Activated naive CD4-positive, alpha-beta T cell treated with anti-CD3 and anti-CD28 coated beads, Interleukin-2, amount 50 U/mL, for 16 hours (primary cell): ENCODE measurements at places on chromosomes 2 and 18.

GRCh38 chr2:207412787-207413310 is 116.9 kb upstream of the CREB1 start:
- no peak for DNase-seq

- no peak for DNase-seq
Measured at GRCh38 chr2:102294802-102295489, 16.4 kb upstream of the IL1RL1 start.

- DNase-seq = no peak
Measured at GRCh38 chr2:240933966-240934700, 28.0 kb downstream of the CROCC2 start.

DNA sequence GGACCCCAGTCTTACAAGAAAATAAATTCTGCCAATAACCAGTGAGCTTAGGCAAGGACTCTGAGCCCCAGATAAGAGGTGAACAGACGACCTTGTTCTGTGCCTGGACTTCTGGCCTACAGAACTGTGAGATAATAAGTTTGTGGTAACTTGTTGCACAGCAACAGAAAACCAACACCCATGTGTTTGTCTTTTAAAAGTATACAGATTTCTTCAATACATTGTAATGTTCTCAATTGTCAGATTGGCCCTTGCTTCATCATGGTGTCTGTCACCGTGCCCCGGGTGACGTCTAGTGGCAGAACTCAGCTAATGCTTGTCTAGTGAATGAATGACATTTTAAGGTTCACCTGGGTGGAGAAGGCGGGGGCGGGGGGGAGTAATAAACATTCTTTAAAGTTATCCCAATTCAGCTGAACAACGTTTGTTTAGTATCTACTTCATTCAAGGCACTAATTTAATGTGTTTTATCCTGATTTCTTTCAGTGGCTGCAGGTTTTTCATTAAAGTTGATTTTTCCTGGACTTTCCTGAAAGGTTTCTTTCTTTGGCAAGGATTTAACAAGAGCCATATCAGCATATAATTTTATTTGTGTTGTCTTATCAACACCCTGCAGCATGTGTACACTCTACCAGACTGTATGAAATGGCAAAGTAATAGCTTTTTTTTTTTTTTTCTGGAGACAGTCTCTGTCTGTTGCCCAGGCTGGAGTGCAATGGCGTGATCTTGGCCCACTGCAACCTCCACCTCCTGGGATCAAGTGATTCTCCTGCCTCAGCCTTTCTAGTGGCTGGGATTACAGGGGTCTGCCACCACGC is 123.8 kb upstream of the DLX2 start:
- DNase-seq = peak; percentile 19

- DNase-seq = no peak
Measured at GRCh38 chr18:58389745-58390144, 239.1 kb downstream of the ALPK2 start.

DNA sequence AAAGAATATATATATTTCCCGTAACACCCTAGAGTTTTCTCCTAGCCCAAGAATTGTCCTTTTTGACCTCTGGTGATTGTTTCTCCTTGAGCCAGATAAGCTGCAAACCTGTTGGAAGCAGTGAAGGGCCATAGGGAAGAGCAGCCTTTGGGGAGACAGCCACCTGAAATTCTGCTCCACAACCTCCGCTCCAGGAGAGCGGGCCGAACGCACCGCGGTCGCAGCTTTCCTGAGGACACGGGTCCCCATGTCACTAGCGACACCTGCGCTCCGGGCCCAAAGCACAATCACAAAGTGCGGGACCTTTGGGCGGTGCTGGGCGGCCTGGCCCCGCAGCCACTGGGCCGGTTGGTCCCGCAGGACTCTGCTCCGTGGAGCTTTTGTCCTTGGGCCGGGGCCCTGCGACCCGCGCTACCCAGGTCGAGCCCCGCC is 557 bp upstream of the DSG2 start:
- no peak for DNase-seq

- no peak for DNase-seq
Measured at GRCh38 chr18:36650266-36650665, 178.5 kb downstream of the TPGS2 start.

DNA sequence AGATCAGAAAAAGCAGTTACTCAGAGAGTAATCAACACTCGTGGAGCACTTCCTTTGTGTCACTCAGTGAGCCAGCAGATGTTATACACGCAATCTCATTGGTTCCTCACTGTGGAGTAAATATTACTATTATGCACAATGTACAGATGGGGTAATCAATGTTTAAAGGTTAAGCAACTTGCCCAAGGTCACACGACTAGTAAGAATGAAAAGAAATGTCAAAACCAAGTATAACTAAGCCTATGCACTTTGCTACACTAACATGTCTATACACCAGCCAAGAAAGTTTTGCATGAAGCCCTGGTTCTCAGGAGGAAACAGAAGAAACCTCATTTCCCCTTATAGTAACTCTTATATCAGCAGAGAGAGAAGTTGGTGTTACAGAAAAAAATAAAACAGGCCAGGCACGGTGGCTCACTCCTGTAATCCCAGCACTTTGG is 5.4 kb downstream of the METTL21A start:
- DNase-seq = no peak

GRCh38 chr2:66275984-66276383 is 158.9 kb upstream of the MEIS1 start:
- DNase-seq = no peak

DNA sequence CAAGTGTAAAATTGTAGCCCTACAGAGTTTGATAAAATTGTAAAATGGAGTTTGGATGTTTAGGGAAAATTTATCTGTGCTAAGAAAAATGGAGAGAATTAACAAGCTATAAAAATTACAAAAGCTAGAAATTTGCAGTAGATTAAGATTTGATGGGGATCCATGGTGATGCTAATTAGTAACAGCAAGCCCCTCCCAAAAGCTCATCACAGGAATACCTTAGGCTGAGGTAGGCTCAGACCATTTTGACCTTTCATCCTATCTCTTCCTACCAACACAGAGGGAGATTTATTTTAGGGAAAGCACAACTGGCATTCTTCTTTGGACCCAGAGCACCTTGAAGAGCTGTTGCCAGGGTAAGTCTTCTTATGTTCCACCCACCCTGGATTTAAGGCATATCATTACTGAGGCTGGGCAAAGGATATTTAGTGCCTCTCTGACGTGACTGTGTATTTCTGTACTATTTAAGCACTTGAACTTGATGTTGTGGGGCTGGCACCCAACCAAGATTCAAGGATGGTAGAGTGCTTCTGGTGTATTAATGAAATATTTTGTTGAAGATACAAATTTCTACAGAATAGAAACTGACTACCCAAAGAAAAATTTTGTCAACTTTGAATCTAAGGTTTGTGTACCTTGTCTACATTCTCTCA is 70.8 kb upstream of the SLC39A10 start:
- DNase-seq = no peak

DNA sequence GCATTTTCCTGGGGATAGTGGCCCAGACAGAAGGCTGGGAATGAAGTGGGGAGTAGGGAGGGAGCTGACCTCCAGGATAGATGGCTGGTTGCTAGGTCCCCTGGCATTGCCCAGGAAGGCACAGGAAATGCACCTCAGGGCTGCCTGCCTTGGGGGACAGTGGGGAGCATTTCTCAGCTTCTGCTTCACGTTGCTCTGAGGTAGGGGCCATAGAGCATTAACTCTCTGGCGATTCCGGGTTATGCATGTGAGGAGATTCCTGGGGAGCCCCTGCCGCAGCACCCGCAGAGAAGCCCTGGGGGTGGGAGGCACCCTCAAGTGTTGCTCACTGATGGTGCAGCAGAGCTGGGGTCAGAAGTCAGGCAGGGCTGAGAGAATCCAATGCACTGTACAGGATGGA is 256.5 kb downstream of the CYP26B1 start:
- no peak for DNase-seq

- DNase-seq = peak; percentile 33
Measured at GRCh38 chr2:119387381-119388129, 20.8 kb downstream of the DBI start.

DNA sequence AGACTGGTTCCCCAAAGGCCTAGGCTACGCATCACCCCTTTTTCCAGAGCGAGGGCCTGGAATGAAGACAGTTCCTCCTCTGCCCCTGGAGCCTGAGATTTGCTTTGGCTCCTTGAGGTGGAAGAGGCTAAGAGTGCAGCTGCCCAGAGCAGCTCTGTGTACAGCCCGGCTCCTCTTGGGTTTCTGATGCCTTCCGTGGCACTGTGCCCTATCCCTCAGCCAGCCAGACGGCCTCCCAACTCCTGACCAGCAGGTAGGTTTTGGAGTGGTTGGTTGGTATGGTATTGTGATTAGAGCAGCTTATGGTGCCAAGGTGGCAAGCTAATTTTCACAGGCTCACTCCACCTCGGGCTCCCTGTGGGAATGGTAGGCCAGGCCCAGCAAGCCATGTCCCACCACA is 112.2 kb downstream of the TANC1 start:
- no peak for DNase-seq

DNA sequence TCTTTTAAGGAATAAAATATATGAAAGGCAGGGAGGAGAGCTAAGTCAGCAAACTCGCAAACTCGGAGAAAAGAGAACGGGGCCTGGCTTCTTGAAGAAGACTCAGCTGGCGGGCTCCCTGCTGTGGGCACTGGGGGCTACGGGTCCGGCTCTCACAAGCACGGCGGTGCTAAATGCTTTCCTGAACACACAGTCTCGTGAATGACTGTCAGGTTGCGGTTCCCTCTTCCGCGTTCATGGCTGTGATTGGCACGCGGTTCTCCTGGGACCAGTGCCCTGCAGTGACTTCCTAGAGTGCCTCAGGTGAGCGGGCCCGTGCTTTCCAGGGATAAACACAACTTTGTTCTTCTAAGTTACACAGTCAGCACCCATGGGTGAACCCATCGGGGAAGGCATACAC is 208.4 kb downstream of the HDAC4 start:
- DNase-seq = no peak

GRCh38 chr2:28544922-28545589 is 49.2 kb downstream of the PLB1 start:
- no peak for DNase-seq

DNA sequence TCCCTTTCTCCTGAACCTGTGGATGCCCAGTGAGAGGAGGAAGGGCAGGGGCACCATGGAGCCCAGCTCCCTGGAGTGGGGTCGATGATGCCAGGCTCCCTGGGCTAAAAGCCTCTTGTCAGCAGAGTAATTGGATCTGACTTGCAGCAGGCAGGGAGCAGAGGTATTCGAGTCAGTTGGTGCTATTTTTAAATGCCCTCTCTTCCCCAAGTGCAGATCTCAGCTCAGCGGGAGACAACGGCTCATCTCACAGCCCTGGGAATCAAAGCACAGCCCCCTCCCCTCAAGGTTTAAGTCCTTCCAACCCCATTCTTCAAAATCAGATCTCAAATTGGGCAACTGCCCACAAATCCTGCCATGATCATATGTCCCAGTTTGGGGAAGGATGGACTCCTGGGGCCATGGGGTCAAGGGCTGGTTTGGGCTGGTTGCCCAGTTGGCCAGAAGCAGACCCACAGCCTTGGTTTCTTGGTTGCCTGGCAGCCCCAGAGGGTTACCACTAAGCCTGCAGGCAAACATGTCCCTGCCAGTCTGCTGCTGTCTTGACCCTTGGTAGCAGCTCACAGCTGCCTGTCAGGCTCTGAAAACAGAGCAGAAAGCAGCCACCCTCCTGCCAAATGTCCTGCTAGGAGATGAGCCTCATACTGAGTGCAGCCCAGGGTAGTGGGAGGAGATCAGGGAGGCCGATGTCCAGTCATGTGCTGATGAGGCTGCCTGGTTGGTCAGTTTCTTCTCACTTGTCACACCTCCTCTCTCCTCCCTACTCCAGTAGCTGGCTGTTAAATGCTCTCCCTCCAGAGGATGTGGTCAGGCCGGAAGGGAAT is 244.9 kb downstream of the LOXHD1 start:
- DNase-seq = no peak

DNA sequence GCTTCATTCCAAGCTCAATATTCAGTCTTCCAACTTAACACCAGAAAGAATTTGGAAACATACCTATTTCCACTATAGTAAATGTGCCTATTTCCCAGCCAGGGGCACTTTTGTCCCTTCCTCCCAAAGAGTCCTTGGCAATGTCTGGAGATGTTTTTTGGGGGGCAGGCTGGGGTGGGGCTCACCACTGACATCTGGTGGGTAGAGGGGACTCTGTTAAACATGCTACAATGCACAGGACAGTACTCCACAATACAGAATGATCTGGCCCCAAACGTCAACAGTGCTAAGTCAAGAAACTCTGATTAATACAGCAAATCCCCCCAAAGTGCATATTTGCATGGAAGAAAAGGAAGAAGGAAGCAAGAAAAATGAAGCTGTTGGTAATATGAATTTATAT is 61.7 kb downstream of the SMIM21 start:
- DNase-seq = no peak

DNA sequence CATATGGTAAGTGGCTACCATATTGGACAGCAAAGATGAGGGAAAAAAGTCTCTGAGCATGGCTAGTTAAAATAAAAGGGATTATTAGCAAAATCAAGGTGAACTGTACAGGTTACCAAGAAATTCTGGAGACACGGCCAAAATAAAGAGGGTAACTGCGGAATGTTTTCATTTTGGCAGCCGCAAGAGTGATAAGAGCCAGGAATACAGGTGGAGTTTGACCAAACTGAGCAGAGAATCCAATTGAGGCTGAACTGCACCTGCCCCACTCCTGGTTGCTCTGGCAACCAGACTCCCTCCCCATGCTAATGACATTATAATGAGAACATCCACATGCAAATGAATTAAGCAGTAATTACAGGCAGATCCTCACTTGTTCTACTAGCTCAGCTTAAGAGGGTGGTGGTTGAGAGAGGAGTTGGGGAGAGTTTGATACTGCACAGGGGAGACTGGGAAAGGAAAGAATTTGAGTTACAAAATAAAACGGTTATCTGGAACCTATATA is 18.8 kb upstream of the EPHA4 start:
- no peak for DNase-seq

DNA sequence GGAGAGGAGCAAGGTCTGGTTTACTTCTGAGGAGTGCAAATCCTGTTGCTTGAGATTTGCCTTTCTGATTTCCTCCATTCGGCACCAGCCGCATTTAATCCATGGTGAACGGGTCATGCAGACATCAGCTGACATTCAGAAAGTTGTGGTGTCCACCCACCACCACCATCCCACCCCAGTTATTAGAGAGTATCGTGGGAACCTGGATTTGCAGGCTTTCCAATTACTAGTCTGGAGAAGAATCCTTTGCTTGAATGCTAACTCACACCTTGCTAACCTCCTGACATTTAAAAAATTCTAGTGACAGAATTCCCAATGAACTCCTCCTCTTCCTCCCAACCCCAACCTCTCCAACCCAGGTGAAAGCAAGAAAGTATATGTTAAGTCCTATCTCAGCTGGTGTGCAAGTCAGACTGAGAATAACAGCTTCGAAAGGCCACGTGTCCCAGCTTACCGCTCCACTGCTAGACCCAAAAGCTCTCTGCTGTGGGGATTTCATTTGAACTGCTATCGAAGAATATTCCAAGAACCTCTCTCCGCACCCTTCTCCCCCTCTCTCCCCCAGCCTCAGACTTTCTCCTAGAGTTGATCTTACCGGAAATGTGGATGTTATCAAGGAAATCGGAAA is 17.7 kb downstream of the BCL11A start:
- DNase-seq = no peak

DNA sequence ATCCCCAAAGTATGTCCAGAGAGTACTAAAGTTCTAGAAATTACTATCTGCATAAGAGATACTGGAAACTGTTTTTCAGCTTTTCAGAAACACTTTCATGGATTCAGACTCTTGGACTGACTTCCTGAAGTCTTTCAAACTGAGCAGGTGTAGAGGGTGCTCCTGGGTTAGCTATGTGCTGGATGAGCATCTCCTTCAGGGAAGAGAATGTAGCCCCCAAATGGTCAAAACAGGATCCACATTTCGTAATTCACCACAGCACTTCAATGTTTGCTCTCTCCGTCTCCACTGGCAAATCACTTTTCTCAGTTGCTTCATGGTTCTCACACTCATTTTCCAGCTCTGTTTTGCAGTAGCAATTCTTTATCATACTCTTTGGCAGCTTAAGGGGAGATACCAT is 23.2 kb upstream of the SATB2 start:
- DNase-seq = no peak
